Neuronal stem cell (in vitro differentiated cells): ENCODE measurements at places on chromosomes 5 and 9.

DNA sequence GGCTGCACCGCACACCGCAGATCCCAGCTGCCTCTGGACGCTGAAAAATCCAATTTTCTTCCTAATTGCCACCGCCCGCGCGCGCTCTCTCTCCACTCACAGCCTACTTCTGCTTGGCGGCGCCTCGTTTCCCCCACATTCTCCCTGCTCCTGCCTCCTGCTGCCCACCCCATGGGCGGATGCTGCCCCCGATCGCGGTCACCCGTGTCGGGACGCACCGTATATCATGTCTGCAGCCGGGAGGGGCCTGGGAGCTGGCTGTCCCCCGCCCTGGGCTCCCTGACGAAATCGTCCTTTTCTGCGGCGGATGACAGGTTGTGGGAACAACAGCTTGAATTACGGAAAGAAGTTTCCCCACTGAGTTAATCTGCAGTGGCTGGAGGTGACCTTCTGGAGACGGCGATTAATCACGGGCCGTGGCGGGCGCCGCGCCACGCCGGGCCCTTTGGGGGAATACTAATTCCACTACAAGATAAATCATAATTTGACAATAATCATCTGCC lies 36.3 kb upstream of the PSD2 start:
- DNase-seq = no peak

DNA sequence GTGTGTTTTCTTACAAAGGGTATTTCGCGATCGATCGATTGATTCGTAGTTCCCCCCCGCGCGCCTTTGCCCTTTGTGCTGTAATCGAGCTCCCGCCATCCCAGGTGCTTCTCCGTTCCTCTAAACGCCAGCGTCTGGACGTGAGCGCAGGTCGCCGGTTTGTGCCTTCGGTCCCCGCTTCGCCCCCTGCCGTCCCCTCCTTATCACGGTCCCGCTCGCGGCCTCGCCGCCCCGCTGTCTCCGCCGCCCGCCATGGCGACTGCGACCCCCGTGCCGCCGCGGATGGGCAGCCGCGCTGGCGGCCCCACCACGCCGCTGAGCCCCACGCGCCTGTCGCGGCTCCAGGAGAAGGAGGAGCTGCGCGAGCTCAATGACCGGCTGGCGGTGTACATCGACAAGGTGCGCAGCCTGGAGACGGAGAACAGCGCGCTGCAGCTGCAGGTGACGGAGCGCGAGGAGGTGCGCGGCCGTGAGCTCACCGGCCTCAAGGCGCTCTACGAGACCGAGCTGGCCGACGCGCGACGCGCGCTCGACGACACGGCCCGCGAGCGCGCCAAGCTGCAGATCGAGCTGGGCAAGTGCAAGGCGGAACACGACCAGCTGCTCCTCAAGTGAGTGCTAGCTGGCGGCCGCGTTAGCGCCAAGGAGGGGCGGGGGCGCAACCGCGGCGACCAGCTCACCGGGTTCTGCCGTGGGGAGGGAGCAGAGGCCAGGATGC lies 480 bp downstream of the LMNB1 start:
- DNase-seq = peak; percentile 51

DNA sequence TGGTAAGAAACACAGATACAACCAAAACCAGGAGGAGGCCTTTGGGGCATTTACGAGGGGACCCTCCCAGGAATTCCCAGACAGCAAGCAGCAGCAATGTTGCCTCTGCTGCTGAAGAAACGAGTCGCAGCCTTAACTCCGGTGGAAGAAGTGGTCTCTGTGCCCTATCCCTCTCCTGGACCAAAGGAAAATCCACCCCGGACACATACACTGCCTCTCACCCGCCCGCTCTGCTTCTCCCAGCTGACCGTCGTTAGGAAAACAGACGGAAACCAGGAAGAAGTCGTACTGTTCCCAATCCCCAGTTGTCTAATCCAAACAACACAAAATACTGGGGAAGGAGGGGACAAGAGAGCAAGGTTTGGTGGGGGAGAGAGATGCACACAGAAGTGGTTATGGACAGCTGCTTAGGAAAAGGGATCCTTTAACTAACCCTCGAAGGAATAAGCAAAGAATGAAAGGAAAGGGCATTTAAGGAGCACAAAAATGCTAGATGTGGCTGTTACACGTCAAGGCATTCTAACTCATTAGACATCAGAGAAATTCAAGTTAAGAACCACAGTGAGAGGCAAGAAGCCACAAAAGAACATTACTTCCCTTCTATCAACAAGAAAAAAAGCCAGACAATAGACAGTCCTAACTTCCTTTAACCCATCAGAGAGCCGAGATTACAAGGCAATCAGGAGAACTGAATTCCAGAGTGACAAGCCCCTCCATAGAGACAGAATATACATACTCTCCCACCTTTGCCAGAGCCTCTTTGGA lies 71.9 kb downstream of the ACTL7B start:
- DNase-seq = no peak

GRCh38 chr9:11894136-11894535 lies 799.0 kb upstream of the TYRP1 start:
- DNase-seq = no peak

GRCh38 chr9:26574256-26574655 lies 318.3 kb downstream of the CAAP1 start:
- DNase-seq = no peak

GRCh38 chr5:117143406-117143805 lies 568.8 kb upstream of the SEMA6A start:
- DNase-seq = no peak

DNA sequence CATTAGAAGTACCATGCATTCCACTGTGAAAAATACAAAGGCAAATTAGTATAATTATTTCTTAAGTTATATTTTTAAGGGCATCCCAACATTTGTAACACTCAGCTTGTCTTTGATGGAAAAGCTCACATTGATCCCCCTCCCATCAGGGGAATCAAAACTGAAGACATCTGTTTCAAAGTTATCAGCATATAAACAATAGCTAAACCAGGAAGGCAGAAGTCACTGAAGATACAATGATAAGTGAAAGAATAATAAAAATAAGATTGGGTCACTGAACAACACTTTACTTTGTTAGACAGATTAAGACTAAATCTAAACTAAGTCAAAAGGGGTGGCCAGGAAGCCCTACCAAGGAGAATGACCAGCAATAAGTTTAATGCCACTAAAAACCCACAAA lies 801.9 kb upstream of the ACO1 start:
- no peak for DNase-seq

DNA sequence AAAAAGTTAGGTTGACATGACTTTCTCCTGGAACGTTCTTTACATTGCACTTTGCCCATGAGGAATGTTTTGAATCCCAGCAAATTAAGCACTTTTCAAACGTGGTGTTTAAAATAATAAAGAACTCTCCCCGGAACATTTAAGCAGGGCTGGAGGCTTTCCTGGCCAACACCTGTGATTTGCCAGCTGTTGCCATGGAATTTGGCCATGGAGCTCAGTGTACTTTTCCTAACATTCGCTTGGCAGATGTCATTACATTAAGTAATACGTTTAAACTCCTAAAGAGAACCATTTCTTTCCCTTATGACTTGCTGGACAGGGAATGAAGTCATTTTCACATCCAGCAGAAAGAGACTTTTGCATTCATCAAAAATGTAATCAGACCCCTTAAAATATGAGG lies 146.1 kb downstream of the GAS1 start:
- DNase-seq = no peak

GRCh38 chr9:28868228-28868990 lies 1295.1 kb upstream of the C9orf72 start:
- DNase-seq = no peak

DNA sequence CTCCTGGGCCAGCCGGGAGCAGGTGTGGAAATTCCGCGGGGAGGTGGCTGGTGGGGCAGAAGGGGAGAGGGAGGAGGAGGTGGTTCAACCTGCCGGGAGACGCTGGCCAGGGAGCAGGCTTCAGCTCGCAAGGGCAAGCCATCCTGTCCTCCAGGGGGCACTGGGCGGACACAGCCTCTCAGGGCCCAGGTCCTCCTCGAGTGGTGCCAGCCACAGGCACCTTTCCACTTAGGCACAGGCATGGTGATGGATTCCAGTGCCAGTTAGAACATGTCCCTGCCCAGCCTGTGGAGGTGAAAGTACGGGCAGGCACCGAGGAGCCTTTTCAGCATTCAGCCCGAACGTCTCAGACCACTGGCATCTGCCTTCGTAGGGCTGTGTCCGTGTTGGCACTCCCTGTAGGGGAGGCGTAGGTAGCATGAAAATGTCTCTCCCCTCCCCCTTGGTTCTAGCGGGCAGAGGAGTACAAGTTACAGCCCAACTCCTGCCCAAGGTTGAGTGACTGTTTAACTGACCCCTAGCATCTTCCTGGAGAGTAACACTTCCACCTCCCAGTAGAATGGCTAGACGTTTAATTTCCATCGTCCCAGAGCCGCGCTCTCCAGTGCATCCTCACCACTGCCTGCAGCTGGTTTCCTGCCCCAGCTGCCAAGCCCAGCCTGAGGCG lies 48.9 kb downstream of the DAB2IP start:
- peak; percentile 12 for DNase-seq

DNA sequence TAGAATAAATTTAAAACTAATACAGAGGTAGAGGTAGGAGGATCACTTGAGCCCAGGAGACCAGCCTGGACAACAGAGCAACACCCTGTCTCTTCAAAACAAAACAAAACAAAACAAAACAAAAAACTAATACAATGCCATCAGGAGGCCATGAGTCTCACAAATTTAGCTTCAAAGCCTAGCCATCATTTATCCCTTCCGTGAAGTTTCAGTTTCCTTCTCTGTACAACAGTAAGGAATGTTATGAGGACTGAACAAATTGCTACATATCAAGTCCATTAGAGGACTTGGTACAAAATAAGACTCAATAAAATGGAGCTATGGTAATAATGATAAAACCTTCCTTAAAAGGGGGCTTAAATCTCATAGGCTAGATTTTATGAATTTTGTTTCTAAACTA lies 60.8 kb downstream of the MAPKAP1 start:
- DNase-seq = no peak

DNA sequence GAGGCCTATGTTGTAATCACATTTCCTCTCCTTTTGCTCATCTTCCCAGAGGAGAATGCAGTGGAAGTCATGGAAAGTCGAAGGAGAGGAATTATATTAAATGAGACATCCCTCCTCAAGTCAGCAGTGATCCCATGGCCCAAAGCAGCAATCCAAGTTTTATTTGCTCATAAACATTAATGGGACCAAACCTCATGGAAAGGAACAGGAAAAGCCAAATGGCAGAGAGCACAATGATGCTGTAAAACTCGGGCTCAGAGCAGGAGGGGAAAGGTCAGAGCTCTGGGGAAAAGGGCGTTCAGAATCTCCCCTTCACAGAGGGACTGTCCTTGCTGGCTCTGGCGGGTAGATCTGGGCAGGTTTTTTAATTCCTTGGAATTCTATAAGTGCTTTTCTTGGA lies 175.8 kb downstream of the C5orf15 start:
- no peak for DNase-seq

GRCh38 chr5:137758715-137759306 lies 4.6 kb upstream of the HNRNPA0 start:
- no peak for DNase-seq

GRCh38 chr9:75880618-75881017 lies 9.9 kb upstream of the PCSK5 start:
- no peak for DNase-seq

DNA sequence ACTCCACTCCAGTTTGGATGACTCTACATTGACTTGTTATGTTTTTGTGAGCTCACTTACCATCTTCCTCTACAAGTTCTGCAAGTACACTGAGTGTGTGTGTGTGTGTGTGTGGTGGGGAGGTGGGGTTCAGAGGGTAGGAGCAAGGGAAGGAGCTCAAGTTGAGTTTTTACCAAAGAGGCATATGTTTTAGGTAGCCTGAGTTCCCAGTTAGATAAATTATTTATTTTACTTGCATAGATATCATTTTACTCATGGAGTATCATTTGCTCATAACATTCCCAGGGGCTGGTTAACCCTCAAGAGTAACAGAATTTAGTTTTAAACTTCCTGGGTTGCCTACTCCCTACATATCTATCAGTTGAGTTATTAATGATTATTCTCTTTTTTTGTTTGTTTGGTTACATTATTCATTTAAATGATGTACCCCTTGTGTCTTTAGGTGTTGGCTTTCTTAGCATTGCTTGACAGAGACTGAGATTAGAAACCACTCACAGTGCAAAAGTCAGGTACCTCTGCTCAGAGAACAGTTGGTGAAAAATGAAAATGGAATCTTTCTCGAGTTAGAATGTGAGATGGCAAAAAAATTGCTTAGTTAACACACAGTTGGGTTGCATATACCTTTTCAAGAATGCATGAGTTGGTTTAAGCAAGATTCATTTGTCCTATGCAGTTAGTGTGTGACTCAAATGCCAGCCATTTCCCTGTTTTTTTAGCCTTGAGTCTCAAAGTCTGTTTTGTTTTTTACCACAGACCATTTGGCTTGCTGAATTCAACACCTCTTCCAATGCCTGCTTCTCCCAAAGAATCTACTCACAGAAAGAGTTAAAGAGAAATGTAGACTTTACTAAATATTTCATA lies 29.2 kb downstream of the TNFSF8 start:
- no peak for DNase-seq

DNA sequence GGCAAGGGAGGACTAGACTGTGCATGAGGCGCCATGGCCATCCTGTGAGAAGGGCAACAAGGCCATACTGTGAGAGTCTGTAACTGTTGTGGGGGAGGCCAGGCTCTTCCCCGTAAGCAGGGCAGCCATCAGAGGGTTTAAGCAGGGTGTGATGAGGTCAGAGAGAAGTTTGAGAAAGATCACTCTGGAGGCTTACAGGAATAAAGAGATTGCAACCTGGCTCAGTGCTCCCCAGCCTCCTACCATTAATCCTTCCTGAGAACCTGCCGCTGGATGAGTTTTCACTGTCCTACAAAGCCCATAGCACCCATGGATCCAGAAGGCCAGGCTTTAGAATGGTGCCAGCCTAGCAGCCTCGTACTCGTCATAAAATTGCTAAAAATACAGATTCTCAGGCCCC lies 14.4 kb upstream of the TRMT10B start:
- no peak for DNase-seq

DNA sequence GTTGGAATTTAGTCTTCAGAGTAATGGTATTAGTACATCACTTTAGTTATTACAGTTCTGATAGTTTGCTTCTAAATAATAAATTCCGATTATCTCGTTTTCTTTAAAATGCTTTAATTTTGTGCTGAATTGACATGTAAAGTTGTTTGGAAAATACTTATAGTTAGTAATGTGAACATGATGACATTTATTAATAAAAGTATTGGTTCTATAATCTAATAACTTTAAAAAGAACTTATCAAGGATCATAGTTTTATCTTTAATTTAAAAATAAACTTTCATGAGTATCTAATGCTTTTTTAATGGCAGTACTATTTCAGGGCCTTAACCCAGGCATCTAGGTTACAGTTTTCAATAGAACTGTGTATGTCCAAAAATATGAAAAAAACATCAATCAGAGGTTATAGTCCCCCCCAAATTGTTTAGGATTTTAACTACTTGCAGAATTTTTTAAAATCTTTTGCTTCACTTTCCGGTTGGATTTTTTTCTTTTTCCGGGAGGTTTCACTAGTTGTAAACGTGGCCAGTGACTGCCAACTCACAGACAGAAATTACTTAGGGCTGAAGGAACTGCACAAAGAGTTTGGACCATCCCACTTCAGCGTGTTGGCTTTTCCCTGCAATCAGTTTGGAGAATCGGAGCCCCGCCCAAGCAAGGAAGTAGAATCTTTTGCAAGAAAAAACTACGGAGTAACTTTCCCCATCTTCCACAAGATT lies 680 bp downstream of the GPX8 start:
- DNase-seq = no peak
